ENCODE measurements at places on chromosomes 12 and 14.

- DNase-seq: no peak
Observed at GRCh38 chr14:58912799-58913432, 275.2 kb downstream of the DACT1 start.

GRCh38 chr12:83389237-83389996, 702.7 kb downstream of the TMTC2 start:
- DNase-seq: no peak

GRCh38 chr14:58138714-58139482, 13.1 kb downstream of the ARMH4 start:
- DNase-seq: no peak

DNA sequence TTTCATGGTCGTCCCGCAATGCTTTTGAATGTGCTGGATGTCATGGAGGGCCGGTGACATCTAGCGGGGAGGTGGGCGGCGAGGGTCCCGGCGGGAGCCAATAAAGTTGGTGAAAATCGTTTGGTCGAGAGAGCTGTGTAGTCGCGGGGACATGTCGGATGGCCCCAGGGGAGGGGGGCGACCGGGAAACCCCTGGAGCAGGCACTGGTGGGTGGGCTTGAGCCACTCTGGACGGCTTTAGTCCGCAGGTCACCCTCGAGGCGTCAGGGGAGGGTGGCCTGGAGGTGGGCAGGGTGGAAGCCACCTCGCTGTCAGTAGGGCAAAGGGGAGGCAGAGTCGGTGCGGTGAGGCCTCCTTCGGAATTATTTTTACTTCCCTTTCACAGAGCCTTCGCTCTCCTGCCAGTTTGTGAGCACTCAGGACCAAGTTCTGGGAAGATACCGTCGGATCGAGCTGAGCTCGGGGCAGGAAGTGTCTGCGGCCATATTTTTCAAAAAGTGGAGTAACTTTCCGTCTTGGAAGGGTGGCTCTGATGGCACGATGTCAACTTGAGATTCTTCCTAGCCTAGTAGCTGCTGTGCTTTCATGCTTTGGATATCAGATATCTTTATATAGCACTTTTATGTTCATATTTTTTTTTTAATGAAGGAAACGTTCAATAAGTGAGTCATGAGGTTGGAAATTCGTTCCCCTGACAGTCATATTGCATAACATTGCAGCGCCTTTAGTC, 28.2 kb downstream of the WBP11 start:
- peak; percentile 39 for DNase-seq

GRCh38 chr12:102010265-102010994, 51.4 kb downstream of the WASHC3 start:
- DNase-seq: no peak

DNA sequence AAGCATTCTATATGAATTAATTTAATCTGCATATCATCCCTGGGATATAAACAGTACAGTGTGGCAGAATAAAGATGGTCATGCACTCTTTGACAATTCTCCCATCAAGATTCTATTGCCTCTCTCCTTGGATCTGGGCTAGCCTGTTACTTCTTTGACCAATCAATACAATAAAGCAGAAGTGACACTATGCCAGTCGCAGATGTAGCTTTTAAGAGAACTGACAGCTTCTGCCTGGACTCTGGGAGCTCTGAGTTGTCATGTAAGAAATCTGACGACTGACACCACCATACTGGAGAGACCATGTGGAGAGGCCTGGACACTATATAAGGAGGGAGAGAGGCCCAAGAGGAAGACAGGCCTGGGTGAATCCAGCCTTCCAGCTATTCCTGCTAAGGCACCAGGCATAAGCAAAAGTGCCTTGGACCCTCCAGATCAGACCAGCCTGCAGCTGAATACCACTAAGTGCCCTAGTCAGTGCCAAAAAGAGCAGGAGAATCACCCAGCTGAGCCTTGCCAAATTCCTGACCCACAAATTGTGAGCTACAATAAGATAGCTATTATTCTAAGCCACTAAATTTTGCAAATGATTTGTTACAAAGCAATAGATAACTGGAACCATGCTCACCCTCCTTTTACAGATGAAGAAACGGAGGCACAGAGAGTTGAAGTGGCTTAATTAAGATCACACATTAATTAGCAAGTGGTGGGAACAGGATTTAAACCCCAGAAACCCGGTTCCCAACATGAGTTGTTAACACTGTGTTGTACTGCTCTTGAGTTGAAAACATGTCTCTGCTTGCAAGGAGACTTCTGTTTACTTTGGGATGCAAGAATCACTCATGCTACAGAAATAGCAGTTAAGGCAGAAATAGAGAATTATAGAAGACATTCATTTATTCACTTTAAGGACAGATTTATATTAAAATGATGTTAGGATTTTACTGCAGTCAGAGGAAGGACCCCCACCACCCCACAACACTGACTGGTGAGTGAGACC, 84.6 kb downstream of the RIN3 start:
- DNase-seq: no peak

DNA sequence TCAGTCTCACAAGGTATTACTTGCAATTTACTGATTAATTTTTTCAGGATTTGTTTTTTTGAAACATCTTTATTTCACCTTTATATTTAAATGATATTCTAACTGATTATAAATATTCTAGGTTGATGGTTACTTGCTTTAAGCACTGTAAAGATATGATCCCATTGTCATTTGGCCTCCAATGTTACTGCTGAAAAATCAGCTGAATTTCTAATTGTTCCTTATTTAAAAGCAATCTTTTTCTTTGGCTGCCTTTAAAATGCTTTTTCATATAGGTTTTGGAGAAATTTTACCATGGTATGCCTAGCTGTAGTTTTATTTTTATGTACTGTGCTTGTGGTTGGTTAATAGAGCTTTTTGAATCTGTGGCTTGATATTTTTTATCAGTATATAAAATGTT, 275.6 kb upstream of the PPFIA2 start:
- no peak for DNase-seq

DNA sequence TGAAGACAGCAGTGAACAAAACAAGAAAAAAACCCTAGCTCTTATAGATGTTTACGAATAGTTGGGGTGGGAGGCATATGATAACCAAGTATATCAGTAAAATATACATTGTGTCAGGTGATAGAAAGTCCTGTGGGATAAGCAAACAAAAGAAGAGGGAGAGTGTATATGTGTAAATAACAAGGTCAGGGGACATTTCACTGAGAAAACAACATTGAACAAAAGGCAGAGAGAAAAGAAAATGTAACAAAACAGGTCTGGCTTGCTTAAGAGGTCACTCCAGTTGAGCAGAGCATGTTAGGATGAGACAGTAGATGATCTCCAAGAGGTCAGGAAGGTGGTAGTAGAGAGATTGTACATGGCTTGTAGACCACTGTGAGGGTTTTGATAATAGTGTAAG, 304.1 kb downstream of the ACSS3 start:
- no peak for DNase-seq

DNA sequence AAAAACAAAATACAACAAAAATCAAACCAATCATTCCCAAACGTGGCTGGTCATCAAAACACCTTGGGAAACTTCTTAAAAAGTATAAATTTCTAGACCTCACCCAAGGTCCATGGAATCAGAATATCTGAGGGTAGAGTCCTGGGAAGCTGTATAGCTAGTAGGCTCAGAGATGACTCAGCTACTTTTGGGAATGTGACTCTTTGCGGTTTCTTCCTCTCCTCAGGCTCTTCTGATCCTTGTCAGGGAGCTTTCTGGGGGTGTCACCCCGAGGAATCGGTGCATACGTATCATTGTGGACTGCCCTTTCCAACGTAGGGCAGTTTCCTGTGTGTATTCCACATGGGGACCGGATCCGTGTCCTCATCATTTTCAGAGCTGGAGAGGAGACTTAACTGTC, 14.8 kb downstream of the JDP2 start:
- DNase-seq: no peak

- no peak for DNase-seq
Observed at GRCh38 chr14:66015071-66015780, 470.9 kb upstream of the CCDC196 start.

GRCh38 chr12:92034858-92035401, 110.7 kb downstream of the BTG1 start:
- DNase-seq: peak; percentile 51

DNA sequence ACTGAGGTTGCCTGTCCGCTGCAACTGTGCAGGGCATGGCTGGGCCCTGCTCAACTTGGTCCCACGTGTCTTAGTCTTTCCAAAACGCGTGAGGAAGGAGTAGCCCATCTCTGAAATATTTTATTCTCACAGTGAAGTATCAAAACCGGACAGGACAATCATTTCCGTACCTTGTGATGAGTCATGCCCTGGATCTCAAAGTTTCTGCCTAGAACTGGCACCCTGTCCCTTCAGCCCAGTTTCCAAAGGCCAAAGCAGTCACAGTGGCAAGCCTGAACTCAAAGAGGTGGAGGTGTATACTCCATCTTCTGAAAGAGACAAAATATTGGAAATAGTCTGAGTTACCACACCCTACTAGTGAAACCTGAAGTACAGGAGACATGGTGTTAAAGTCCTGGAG, 28.5 kb upstream of the SRGAP1 start:
- peak; percentile 35 for DNase-seq

DNA sequence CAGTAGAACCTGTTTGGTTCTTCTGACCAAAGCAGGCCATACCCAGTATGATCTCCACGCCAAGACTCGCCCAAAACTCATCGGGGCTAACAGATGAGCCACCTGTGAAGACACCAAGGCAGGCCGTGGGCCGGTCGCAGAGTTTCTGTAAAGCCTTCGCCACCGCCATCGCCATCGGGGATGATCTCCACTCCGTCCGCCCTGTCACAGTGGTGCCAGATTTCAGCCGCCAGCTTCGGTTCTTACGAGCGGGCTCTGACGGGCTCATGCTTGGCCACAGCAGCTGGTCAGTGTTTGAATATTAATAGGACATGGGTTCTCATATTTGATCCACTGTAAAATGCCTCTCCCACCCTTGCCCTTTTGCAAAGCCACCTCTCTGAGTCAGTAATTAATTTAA, 113.2 kb upstream of the TMEM132D start:
- DNase-seq: no peak

- DNase-seq: no peak
Observed at GRCh38 chr12:120093336-120093591, 23.3 kb downstream of the RAB35 start.

- no peak for DNase-seq
Observed at GRCh38 chr12:23426328-23426727, 523.1 kb downstream of the SOX5 start.

GRCh38 chr14:24662753-24663152, 28.8 kb upstream of the GZMB start:
- DNase-seq: no peak

DNA sequence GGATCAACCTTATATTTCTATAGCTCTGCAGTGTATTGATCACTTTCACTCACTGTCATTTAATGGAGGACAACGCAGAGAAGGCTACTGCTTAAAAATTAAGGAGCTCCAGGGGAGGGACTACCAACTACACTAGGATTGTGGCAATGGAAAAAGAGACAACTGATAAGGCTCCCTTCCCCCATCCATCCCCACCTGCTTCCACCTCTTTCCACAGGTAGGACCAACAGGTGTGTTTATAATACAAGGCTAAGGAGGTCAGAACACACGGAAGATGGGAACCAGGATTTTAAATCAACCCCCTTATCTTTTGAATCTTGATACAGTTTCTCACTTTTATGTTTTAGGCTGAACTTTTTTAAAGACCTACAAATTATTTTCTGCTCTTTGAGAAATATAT, 90.8 kb downstream of the STAB2 start:
- no peak for DNase-seq

- DNase-seq: no peak
Observed at GRCh38 chr12:6072302-6072752, 52.1 kb downstream of the VWF start.

GRCh38 chr12:32702473-32702872, 23.4 kb downstream of the DNM1L start:
- no peak for DNase-seq

GRCh38 chr14:97640031-97640430, 842.8 kb downstream of the VRK1 start:
- DNase-seq: no peak
